ENCODE measurements at places on chromosomes 4 and X.
A peak's percentile ranks its signal among the peaks of the same experiment; 100 is the strongest.

DNA sequence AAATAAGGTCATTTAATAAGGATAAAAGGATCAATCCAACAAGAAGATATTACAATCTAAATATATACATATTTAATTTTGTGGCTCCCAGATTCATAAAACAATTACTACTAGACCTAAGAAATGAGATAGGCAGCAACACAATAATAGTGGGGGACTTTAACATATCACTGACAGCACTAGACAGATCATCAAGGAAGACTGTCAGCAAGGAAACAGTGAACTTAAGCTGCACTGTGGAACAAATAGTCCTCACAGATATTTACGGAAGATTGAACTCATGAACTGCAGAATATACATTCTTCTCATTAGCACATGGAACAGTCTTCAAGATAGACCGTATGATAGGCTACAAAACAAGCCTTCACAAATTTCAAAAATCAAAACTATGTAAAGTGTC, 56.1 kb upstream of the NAP1L2 start:
- DNase-seq = no peak

DNA sequence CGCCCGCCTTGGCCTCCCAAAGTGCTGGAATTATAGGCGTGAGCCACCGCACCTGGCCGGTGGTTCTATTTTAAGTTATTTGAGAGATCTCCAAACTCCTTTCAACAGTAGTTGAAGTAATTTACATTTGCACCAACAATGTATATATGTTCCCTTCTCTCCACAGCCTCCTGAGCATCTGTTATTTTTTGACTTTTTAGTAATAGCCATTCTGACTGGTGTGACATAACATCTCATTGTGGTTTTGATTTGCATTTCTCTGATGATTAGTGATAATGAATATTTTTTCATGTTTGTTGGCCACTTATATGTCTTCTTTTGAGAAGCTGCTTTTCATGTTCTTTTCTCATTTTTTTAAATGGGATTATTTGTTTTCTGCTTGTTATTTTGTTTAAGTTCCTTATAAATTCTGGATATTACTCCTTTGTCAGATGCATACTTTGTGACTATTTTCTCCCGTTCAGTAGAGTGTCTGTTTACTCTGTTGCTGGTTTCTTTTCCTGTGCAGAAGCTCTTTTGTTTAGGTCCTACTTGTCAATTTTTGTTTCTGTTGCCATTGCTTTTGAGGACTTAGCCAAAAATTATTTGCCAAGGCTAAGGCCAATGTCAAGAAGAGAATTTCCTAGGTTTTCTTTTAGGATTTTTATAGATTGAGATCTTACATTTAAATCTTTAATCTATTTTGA, 213.2 kb downstream of the ARHGAP24 start:
- no peak for DNase-seq

DNA sequence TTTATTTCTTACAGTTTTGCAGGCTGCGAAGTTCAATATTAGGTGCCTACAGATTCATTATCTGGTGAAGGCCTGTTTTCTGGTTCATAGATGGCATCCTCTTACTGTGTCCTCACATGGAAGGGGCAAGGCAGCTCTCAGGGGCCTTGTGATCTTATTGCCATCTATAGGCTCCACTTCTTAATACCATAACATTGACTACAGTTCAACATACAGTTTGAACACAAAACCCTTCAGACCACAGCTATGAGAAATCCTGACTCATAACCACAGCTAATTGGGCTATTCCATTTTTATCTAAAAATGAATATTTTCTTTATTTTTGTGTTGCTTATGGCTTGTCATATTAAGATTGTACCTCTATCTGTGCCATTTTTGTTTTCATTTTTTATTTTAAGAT, 72.3 kb downstream of the STAG2 start:
- no peak for DNase-seq

DNA sequence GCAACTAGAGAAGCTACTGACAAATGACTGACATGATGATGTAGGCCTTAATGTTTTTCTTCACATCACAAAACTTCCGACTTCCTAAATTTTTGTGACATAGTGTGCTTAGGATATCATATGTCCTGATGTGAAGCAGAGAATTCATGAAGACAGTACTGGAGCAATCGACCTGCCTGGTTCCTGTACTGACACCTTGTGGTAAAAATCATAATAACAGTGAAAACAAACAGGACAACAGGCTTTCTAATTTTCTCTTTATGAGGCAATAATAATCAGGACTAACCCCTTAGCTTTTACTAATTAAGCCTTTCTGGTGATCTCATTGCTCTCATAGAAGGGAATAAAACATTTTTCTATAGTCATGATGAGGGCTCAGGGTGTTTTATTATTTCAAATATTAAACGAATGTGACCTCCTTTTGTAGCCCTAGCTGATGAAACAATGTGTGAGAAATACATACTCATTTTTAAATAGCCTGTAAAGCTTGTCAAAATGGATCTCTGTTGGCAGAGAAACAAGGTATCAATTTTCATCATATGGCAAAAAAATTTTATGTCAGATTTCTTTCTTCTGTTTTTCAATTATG, 158.4 kb downstream of the TENT5D start:
- peak; percentile 50 for DNase-seq

DNA sequence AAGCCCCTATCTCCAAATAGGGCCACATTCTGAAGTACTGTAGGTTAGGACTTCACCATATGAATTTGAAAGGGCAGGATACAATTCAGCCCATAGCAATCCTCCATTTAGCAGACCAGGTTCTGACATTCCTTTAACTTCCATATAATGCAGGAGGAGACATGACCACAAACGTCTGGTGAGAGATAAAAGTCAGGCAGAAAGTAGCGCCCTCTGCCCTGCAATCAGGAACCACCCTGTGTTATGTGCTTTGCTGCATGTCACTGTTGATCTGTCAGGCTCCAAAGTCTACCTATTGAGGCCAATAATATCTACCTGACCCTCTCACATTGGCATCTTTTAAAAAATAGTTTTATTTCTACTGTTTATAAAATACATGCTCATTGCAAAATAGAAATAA, 30.2 kb upstream of the SEPSECS start:
- DNase-seq = no peak

DNA sequence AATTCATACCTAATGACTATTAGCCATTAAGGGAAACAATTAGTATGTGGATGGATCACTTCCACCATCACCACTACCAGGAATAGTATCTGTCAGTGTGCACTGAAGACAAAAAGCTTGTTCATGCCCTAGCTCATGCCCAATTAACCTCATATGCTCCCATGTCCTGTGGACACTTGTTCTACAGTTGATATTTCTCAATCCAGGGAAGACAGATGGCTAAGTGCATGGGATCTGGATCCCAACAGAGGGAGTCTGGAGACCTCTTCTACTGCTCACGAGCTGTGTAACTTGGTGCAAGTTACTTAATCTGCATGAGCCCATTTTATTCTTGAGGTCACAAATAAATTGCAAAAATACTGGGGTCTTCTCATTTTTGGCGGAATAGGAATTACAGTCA, 23.7 kb downstream of the AMOT start:
- DNase-seq = no peak
